ENCODE measurements at places on chromosomes 1 and 21. TPM values are rescaled to one million over a fixed set of nuclear protein-coding genes. Genes with fewer than 3 reads are reported as not detected.

Gene RGS1
- not detected for polyA plus RNA-seq

Gene LCE1F
- polyA plus RNA-seq, result not detected

Gene PBX1
- polyA plus RNA-seq, result 12.4 TPM

Gene SESN2
- 0.11 TPM for polyA plus RNA-seq

Gene ZBTB8A
- polyA plus RNA-seq, result 0.31 TPM

Gene TMEM269
- polyA plus RNA-seq, result not detected

Data from Purkinje cell (primary cell).